Activated effector memory CD4-positive, alpha-beta T cell treated with Interleukin-2 at 50 U/mL for 16 hours (primary cell): ENCODE measurements at places on chromosomes 5 and 9.

GRCh38 chr5:91272858-91273257 is 110.3 kb downstream of the ARRDC3 start:
- no peak for DNase-seq

DNA sequence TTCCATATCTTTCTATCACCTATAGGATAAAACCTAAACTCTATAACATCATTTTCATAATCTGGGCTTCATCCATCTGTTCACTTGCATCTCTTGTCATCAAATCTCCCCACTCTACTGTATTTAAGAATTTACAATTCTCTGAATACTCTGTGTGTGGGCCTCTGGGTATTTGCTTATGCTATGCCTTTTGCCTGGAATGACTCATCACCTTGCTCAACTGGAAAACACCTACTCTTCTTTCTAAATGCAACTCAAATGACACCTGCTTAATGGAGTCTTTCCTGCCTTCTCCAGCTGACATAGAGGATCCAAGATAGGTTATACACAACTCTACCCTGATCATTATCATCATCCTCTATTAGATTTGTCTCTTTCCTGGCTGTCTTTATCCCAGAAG is 421.7 kb downstream of the SPATA31D1 start:
- DNase-seq, result no peak

GRCh38 chr9:37963936-37964739 is 60.2 kb upstream of the SLC25A51 start:
- no peak for DNase-seq

DNA sequence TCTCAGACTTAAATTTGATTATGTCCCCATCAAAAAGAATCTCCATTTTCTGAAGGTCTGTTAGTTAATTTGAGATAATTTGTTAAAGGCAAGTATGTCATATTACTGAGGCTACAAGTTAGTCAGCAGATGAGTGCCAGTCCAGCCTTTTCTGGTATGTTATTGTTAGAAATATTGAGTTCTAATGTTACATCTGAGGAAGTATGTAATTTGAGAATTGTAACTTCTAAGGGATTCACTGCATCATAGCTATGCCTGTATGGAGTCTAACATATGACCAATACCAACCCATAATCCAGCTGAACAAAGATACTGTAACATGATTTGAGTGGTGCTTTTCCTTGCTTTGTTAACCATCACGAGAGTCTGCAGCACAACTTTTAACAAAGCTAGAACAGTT is 13.9 kb downstream of the SLC23A1 start:
- DNase-seq, result no peak

DNA sequence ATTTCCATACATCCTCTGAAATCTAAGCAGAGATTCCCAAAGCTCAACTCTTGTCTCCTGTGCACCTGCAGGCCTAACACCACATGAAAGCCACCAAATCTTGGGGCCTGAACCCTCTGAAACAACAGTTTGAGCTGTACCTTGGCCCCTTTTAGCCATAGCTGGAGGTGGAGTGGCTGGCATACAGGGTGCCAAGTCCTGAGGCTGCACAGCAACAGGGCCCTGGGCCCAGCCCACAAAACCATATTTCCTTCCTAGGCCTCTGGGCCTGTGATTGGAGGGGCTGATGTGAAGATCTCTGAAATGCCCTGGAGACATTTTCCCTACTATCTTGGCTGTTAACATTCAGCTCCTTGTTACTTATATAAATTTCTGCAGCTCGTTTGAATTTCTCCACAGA is 26.5 kb downstream of the DOCK2 start:
- DNase-seq, result no peak

DNA sequence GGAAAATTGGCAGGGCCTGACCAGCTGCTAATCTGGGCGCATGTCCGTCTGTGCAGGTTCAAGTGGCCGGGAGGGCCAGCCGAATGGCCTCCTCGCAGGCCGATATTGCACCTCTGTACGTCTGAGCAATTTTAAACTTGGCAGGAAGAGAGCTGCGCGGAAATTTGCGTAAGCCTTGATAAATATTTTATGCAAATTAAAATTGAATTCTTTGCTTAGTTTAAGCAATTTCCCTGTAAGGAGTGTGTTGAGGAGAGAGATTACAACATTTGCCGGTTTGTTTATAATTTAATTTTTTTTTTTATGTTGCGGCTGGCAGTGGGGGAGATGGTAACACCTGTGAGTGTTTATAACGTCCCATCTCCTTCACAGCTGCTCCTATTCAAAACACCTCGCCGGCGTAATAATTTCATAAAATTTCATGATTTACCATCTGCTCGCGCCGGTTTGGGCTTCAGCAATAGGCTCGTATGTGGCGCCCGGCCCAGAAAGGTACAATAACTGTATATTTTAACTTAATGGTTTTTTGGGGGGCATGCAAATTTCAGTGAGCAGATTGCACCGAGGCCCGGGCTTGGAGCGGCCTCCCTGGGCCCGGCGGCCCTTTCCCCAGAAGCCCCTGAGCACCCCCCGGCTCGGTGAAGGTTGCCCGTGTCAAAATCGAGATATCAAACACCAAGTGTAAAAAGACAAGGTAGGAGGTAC is 269.4 kb upstream of the MVB12B start:
- no peak for DNase-seq

DNA sequence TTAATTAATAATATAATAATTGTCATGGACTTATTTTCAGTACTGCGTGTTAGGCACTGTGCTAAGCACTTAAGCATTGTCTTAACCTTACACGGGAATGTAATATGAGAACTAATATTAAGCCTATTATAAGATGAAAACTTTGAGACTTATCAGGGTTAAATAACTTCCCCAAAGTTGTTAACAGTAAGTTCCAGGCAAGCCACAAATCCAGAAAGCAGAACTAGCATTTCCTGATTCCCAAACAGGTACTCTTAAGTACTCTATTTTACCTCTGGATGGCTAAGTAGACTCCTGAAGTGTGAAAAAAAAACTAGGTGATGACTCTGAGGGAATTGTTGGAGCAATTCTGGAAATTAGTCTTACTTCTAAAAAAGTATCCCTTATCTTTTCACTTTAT is 23.8 kb downstream of the GABRG2 start:
- no peak for DNase-seq

- DNase-seq, result no peak
These were observed 86.8 kb downstream of the CAMK4 start for GRCh38 chr5:111310711-111311620.

DNA sequence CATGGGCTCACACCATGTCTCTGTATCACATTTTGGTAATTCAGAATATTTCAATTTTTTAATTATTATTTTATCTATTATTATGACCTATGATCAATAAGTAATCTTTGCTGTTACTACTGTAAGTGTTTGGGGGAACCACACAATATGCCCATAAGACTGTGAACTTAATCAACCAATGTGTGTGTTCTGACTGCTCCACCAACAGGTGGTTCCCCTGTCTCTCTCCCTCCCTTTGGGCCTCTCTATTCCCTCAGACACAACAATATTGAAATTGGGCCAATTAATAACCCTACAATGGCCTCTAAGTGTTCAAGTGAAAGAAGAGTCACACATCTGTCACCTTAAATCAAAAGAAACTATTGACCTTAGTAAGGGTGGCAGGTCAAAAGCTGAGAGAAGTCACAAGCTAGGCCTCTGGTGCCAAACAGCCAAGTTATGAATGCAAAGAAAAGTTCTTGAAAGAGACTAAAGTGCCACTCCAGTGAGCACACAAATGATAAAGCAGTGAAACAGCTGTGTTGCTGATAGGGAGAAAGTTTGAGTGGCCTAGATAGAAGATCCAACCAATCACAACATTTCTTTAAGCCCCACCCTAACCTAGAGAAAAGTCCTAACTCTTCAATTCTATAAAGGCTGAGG is 88.7 kb downstream of the DEPDC1B start:
- no peak for DNase-seq

- no peak for DNase-seq
These were observed 62.7 kb upstream of the MEGF10 start for GRCh38 chr5:127227881-127228280.
